ENCODE measurements at places on chromosomes 2 and 18.

- DNase-seq: no peak
These were observed 167.9 kb downstream of the TCF4 start for GRCh38 chr18:55419947-55420664.

GRCh38 chr2:41936771-41937463, 110.9 kb upstream of the PKDCC start:
- DNase-seq: no peak

DNA sequence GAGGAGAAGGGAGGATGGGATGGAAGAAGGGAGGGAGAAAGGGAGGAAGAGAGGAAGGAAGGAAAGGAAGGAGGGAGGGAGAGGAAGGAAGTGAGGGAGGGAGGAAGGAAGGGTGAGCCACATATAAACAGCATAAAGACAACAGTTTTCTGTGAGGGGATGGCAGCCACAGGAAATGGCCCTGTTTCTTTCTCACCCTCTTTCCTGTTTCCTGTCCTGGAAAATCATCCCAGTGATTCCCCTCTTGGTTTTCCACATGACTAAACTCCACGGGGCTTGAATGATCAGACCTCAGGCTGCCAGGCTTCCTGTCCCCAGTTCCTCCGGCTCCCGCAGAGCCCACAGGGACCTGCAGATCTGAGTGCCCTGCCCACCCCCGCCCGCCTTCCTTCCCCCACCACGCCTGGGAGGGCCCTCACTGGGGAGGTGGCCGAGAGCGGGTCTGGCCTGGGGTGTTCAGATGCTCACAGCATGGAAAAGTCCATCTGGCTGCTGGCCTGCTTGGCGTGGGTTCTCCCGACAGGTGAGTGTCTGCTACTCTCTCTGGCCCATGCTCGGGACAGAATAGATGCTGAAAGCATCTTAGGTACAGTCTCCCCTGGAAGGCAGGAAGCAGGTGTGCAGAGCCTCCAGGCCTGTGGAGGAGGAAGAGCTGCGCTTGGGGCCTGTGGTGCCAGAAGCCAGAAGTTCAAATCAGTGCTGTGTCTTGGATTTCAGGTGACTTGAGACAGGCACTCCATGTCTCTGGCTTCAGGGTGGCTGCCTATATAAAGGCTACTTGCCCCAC, at the start of gene SIGLEC15:
Gene SIGLEC15, plus strand, starts transcription at position 418 of the 787 bp plus-strand sequence. Its CDS starts 54 bp downstream, at position 472.
- no peak for DNase-seq

DNA sequence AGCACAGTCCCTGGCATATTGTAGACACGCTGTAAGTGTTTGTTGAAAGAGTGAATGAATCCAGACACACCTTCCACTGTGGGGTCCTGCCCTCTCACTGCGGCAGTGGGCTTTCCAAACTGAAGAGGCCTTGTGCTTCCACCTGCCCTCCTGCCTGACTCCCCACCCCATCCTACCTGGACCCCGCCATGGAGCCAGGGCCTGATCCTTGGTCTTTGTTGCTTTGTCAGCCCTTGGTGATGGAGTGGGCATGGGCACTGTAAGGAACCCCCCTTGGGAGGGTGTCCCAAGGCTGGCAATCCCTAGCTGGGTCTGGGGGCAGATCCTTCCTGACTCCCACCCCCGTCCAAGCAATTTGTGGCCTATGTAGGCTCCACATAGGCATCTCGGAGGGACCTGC, 33.1 kb downstream of the KLHL29 start:
- no peak for DNase-seq

GRCh38 chr2:9225806-9226205, 19.2 kb downstream of the ASAP2 start:
- DNase-seq: no peak

DNA sequence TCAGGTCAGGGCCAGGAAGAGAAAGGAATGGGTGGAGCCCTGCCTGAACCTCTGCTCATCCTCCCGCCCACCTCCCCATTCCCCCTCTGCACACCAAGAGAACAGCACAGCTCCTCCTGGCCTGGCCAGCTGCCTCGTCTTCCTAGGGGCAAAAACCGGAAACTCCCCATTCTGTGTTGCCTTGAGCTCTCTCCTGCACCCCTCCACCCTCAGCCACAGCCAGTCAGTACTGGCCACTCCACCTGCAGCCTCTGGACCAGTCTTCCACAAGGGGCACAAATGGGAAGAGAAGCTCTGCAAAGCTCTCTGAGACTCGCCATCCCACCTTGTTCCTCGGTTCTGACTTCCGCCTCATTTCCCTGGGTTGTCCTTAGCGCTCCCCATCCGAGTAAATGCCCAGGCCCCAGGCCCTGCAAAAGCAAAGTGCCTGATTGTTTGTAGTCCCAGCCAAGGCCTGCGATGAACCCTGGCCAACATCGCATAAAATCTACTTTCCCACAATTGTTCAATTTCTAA, 39.3 kb upstream of the SLC35G4 start:
- DNase-seq: no peak

- DNase-seq: no peak
These were observed 25.1 kb downstream of the TRAF3IP1 start for GRCh38 chr2:238345297-238345968.

DNA sequence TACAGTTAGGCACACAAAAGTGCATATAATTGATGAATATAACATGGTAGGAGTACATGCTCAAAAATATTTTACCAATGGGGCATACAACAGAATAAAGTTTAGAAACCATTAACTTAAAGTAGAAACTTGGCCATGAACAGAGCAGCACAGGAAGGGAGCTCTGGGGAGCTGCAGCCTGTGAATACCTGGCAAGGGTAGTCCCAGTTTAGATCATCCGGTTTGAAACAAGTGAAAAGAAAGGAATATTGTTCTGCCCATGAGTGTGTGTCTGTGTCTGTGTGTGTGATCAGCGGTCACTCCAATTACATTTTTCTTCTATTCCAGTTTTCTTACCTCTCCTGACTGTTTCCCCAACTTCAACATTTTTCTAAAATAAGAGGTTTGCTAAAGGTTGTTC, 233.0 kb downstream of the ALK start:
- no peak for DNase-seq

DNA sequence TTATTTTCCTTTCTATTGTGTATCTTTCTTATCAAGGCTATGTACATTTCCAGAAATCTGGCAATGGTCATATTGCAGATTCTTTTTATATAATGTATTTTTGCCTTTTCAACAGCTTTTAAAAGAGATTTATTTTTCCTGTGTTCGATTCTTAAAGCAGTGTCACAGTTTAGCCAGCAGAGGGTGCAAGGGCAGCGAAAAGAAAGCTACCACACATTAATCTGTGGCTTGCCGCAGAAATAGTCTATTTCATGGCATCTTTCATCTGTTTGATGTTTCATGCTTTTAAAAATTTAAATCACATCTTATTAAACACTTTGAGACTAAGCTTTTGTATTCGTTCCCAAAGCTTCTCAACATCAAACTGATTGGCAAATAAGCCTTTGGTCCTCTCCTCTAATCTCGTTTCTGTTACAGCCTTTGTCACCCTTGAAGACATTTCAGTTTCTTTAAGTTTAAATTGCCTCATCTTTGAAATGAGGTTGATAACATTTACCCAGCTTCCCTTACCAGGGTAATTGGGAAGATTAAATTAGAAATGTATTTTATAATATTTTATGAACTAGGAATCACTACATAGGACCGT, 73.3 kb downstream of the PIK3C3 start:
- DNase-seq: peak; percentile 71

- no peak for DNase-seq
These were observed 218.2 kb upstream of the CELF4 start for GRCh38 chr18:37783771-37784170.

DNA sequence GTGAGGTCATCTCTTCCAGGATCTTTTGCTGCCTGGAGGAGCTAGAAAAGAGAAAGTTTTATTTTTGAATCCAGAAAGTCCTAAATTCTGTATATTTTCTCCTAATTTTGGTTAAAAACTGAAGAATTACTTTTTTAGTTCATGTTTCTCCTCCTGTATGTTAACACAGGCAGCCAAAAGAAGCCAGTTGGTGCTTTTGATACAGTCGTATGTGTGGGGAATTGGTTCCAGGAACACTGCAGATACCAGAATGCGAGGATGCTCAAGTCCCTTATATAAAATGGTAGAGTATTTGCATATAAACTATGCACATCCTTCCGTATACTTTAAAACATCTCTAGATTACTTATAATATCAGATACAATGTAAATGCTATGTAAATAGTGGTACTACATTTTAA, 22.6 kb upstream of the ADAM23 start:
- no peak for DNase-seq

GRCh38 chr2:221802089-221802488, 230.0 kb upstream of the EPHA4 start:
- DNase-seq: no peak

DNA sequence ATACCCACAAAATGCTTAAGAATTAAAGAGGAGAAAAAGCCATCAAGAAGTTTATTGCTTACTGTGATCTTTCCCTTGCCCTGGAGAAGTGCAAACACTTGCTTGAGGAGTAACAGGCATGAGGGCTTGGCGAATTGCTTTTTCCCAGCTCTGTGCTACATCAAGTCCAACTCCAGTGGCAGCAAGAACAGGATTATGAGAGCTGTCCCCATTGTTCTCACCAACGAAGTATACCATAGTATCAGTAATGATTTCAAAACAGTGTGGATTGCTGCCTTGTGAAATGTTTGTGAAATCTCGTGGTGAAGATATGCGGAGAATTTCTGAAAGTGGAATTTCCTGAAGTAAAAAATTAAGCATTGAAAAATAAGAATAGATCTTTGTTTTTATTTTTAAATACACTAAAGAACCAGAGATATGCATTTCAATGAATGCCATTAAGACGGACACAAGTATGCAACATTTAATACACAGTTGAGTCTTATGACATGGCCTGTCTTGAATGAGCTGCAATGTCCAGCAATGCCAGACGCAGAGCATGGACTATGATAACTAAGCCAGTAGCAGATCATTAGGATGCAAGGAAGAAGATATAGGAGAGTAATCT, 43.0 kb downstream of the NDUFAF7 start:
- DNase-seq: peak; percentile 27

DNA sequence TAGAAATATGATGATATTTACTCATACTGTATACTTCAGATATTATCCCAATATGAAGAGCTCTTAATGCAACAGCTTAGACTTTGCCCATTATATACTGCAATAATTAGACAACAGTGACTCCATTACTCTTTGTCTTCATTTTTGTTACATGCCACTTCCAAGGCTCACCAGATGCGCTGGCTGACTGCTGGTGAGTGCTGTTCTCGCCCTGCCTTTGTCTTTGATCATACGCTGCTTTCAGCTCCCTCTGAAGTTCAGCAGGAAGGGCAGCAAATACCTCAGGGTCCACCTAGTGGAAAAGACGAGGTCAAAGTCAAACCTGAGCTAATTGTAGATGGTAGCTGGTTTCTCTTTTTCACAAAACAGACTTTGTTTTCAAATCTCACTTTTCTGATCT, 66.3 kb downstream of the EIF5B start:
- DNase-seq: no peak

GRCh38 chr18:34867520-34867919, 157.4 kb downstream of the DTNA start:
- peak; percentile 53 for DNase-seq

DNA sequence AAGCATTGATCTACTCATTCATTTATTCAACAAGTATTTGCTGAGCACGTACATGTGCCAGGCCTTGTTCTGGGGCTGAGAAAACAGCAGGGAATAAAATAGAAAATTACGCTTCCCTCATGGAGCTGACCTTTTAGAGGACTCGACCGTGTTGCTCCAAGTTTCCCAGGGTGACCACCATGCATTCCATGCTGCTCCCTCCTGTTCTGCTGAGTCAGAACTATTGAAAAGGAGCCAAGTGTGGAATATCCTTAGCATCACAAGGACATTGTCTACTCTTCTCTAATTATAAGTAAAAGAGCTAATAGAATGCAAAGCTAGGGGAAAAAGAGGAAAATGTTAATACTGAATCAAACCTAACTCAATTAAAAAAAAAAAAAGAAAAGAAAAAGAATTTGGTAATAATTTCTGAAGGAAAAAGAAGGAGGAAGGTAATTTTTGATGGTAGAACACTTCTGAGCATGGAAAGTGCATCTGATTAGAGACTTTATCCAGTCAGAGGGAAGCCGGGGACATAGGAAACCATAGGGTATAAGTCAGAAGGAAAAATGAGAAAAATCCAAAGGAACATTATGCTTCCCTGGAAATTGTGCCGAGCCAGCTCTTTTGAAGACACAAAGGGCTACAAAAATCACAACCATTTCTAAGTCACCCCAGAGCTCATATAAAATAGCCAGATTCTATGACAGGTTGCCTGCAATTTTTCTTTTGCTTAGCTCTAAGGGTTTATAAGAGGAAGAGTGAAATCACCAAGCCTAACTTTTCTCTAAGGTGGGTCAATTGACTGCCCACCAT, 339.4 kb downstream of the RND3 start:
- DNase-seq: no peak

DNA sequence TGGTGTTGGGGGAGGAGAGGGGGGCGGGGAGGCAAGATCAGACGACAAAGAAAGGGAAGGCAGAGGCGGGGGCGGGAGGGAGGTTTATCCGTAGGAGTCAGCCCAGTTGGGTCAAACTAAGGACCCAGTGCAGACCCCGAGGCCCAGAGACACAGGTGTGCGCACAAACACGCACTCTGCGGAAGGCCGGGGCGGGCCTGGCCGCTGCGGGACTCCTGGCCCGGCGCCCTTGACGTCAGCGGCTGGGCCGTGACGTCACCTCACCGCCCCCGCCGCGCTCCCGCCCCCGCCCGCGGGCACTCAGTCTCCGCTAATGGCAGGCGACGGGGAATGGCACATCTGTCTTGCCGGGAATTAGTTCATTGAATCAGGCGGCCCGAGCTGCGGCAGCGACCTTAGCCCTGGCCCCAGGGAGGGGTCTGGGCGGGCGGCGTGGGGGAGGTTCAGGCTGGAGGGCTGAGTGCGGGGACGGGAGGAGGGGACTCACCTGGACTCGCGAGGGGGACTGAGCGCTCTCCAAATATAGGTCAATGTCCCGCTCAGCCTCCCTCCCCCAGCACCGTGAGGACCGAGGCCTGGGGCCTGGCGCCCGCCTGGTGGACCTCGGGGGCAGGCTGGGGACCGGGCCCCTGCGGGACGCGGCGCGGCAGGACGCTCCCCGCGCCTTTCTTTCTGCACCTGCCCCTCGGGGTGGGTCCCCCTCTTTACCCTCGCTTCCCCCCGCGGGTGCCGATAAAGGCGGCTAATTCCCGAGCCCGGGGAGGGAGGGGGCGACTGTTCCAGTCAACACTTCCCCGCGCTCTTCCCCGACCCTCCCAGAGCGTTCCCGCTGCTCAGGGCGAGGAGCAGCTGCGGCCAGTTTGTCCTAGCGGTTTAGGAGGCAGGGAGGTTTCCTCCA, 15.5 kb upstream of the ECEL1 start:
- no peak for DNase-seq

Measured in hematopoietic multipotent progenitor cell treated with erythropoietin and hydrocortisone succinate and interleukin-3 and kit ligand, for 6 days (in vitro differentiated cells).